ENCODE measurements at places on chromosomes 11 and 22.

GRCh38 chr22:18156878-18157713 is 7.1 kb downstream of the USP18 start:
- peak; percentile 75 for DNase-seq

GRCh38 chr11:116731821-116732220 is 41.0 kb downstream of the BUD13 start:
- DNase-seq: no peak

DNA sequence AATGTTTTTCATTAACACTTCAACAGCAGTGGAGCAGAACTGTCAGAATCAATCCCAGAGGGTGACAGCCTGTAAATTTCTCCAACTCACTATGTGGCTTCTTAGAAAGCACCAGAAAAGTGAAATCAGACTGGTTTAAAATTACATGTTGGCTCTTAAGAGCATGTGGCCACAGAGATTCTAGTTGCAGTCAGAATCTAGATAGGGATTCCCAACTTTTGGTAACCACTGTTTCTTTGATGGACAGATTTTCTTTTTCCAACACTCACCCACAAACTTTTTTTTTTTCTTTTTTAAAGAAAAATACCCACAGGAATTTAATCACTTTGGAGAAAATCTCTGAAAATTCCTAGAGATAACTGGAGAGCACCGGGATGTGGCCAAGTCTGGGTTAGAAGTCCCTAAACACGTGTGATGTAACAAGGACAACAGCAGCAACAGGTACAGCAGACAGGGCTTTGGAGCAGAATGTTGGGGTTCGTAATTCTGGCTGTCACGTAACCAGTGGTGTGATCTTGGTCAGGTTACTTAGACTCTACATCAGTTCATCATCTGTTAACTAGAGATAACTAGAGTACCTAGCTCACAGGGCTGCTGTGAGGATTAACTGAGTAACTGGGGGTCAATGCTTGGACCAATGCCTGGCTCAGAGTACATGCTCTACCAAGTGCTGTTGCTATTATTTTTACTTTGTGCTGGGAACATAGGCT is 100.1 kb downstream of the NAT10 start:
- DNase-seq: no peak

DNA sequence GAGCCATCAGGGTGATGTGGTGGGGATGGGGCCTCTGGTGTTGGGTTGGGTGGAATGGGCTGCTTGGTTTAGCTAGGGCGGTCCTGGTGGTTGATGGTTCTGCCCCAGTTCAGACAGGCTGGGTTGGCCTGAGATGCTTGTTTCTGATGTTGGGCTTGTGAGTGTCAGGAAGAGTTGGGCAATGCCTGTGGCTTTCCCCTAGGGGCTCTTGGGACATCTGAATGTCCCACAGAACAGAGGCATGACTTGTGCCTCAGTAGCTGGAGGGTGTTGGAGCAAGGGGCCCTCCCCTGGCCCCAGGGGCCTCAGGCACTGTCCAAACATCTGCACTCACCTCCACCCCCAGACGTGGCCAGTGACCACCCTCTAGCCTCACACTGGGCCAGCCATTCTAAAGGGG is 14.0 kb upstream of the CTSD start:
- no peak for DNase-seq

- no peak for DNase-seq
These were observed 5.1 kb upstream of the IGSF9B start for GRCh38 chr11:133961890-133962289.

DNA sequence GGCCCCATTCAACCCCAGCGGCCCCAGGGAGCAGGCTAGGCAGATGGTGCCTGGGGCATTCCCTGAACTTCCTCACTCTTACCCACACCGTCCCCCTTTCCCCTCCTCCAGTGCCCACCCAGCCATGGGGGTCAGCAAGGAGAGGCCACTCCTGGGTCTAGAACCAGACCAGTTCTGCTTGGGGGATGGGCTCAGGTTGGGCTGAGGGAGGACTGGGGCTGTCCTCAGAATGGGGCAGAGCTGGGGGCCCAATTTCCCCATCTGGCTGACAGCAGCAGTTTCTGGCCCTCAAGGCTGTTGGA is 12.4 kb downstream of the SCYL1 start:
- DNase-seq: no peak

DNA sequence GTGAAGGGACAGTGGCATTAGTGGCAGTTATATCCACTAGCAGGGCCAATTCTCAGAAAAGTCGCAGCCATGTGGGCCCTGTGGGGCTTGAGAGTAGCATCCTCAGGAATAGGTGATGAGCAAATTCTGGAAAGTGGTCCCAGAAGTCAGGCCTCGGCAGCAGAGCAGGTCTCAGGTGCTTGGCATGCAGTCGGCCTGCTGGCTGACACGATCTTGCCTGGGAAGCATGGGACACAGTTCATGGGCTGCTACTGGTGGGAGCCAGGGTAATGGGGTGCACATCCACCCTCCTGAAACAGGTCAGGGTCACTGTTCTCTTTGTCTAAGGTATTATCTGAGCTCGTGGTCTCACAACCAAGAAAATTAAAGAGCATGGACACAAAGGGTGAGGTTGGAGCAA is 36.8 kb upstream of the TMEM45B start:
- no peak for DNase-seq

- no peak for DNase-seq
These were observed 34.7 kb downstream of the MUC15 start for GRCh38 chr11:26537341-26537740.

DNA sequence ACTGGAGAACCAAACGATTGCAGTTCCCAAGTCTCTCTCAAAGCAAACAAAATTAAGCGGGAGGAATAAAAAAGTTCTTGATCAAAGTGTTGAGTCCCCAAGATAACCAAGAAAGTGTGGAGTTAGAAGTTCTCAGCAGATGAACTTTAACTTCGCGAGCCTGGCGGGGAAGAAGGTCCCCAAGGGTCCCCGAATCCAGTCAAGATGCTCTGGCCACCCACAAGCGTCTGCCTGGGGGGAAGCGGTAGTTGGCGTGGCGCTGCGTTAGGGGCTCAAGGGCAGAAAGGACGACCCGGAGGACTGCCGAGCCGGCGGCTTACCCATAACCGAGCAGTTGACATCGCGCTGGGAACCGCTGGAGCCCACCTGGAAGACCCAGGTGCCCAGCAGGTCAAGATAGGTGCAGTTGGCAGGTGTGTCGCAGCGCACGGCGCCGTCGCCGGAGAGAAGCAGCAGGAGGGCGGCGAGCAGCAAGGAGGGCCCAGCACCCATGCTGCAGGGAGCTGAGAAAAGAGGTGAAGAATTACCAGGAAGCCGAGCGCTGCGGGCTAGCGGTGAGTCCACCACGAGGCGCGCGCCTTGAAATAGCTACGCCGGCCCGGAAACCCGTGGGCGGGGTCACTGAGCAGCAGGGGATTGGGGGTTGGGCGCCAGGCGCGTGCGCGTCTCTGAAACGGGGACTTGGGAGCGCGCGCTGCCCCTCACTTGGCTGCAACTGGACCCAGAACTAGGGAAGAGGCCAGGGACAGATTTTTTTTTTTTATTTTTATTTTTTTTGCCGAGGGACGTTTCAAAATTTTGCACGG is at the start of gene CTSC:
Gene CTSC (minus strand): TSS at position 556 of the 806 bp plus-strand sequence. CDS start 64 bp downstream, at position 492.
- peak; percentile 96 for DNase-seq

- no peak for DNase-seq
These were observed 23.3 kb downstream of the KCNJ5 start for GRCh38 chr11:128914216-128915148.

- no peak for DNase-seq
These were observed 88.2 kb downstream of the SHANK2 start for GRCh38 chr11:71164186-71164585.

- no peak for DNase-seq
These were observed 27.1 kb upstream of the TOP3B start for GRCh38 chr22:22009661-22010060.

DNA sequence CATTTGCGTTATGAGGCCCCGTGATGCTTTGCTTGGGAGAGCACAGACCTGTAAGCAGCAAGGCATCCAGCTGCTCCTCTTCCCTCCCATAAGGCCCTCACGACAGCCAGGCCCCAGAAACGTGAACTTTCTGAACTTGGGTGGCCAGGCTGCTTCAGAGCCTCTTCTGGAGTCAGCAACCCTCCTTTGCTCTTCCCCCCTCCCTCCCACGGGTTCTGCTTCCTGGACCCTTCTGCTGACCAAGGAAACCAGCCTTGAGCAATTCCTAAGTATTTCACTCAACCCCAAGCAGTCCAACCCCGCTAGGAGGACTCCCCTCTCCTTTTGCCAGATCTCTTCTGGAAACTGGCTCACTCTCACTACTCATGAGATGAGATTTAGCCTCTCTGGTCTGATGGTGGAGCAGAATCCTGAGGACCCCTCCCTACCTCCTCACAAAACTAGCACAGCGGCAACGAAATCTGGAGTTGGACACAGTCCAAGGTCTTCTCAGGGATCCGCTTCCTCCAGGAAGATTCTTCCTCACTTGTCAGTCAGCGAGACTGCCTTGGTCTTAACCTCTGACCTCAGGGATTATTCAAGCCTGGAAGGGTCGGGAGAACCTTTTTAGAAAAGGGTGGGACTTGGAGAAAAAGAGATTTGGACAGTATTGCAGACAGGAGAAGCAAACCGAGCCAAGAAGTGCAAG is 86.2 kb downstream of the UBASH3B start:
- no peak for DNase-seq

GRCh38 chr11:116948391-116948790 is 111.0 kb upstream of the APOA1 start:
- DNase-seq: no peak

GRCh38 chr11:17352950-17353820 is 1.6 kb downstream of the NCR3LG1 start:
- DNase-seq: peak; percentile 71

GRCh38 chr22:39343259-39344045 is 6.3 kb upstream of the SYNGR1 start:
- peak; percentile 72 for DNase-seq

DNA sequence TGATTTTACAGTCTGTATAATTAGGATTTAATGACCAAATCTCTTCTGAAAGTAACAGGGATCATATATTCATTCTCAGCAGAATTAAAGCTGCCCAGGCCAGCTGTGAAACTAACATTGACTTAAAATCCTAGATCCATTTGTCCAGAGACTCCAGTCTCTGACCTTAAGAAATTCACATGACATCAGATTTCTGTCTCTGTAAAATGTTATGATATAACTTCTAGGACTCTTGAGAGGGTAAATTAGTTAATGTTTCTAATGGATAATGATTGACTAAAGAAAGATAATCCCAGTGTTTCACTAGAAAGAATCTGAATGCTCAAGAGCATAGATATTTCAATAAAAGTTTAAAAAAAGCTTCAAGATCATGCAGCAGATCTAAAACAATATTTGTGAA is 6.3 kb downstream of the NOX4 start:
- DNase-seq: no peak

GRCh38 chr22:47119181-47119580 is 356.7 kb downstream of the TBC1D22A start:
- no peak for DNase-seq

GRCh38 chr11:86245369-86246292 is 1.1 kb downstream of the EED start:
- peak; percentile 14 for DNase-seq

DNA sequence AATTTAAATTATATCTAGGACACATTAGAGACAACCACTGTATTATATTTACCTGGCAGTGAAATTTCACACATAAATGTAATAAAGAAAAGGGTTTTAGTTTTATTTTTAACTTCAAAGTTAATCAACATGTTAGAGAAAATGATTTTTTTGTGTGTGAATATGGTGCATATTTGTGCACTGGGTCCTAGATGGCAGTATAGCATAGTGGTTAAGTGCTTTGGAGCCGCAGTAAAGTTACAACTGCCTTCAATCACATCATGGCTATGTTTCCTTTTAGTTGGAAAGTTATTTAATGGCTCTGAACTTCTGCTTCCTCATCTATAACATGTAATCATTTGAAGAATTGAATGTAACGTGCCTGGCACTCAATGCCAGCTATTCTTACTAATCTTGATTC is 108.9 kb upstream of the DDI1 start:
- DNase-seq: no peak

DNA sequence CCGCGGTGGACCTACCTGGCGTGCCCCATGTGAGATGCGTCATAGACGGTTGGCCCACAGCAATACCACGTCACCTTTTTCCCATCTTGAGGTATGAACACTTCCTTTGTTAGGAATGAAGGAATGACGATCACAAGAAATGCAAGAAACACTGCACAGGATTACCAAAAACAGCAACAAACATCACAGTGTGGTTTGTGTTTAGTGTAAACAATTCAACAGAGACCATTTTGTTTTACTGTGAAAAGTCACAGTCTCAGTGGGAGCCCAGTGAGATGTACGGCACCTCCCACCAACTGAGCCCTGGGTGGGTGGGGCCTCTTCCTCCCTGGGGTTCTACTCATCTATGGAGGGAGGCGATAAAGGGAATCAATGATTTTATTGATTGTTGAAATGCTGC is 16.3 kb downstream of the CARS1 start:
- DNase-seq: no peak

- no peak for DNase-seq
These were observed 46.5 kb downstream of the ADM start for GRCh38 chr11:10351435-10351764.

GRCh38 chr11:120124355-120124754 is 13.6 kb downstream of the TRIM29 start:
- DNase-seq: no peak

GRCh38 chr11:127598476-127598875 is 597.9 kb upstream of the KIRREL3 start:
- no peak for DNase-seq

DNA sequence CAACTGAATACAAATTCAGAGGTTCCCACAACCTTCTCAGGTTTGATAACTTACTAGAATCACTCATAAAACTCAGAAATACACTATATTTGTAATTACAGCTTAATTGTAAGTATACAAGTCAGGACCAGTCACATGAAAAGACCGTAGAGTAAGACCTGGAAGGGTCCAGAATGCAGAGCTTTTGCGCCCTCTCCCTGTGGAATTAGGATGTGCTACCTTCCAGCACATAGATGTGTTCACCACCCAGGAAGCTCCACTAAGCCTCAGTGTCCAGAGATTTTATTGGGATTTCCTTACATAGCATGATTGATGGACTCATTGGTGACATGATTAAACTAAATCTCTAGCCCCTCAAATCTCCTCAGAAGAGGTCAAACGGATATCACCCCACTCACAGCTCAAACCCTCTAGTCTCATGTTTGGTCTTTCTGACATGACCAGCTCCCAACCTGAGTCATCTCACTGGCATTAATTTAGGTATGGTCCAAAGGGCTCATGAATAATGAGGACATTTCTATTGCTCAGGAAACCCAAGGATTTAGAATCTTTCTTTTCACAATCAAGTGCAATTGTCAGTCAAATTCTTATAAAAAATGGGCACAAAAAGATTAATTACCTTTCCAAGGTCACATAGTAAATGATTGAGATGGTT is 77.2 kb upstream of the UBASH3B start:
- DNase-seq: no peak

DNA sequence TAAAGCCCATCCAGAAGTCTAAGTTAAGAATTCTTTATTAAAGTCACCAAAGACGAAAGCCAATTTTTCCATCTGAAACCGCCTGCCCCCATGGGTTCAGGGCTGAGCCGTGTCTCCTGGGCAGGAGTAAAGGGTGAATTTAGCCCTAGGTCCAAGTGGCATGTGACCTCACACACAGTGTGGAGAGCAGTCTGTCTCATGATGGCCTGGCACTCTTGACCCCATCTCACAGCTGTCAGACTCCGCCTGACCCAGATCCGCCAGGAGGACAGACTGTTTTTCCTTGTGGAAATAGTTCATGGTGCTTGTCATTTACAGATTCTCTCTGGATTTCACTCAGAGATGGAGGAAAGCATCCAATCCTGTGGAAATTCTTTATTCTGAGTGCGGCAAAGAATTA is 109.7 kb downstream of the GALNT18 start:
- no peak for DNase-seq

- peak; percentile 34 for DNase-seq
These were observed 28.6 kb upstream of the LDHA start for GRCh38 chr11:18365741-18366140.

GRCh38 chr11:12604557-12605153 is 69.6 kb upstream of the TEAD1 start:
- DNase-seq: no peak
